ENCODE measurements at places on chromosomes 1 and 21. TPM values are rescaled to one million over a fixed set of nuclear protein-coding genes. Genes with fewer than 3 reads are reported as not detected.

MARCKSL1 gene
- total RNA-seq, result 44.5 TPM

BEST4 gene
- not detected for total RNA-seq

VASH2 gene
- 1.9 TPM for total RNA-seq

MAN1C1 gene
- total RNA-seq, result 19.7 TPM

CD53 gene
- total RNA-seq, result 171 TPM

GRCh38 chr1:153532181-153532580 lies 3.6 kb downstream of the S100A6 start:
- DNase-seq, result peak; percentile 6

DNA sequence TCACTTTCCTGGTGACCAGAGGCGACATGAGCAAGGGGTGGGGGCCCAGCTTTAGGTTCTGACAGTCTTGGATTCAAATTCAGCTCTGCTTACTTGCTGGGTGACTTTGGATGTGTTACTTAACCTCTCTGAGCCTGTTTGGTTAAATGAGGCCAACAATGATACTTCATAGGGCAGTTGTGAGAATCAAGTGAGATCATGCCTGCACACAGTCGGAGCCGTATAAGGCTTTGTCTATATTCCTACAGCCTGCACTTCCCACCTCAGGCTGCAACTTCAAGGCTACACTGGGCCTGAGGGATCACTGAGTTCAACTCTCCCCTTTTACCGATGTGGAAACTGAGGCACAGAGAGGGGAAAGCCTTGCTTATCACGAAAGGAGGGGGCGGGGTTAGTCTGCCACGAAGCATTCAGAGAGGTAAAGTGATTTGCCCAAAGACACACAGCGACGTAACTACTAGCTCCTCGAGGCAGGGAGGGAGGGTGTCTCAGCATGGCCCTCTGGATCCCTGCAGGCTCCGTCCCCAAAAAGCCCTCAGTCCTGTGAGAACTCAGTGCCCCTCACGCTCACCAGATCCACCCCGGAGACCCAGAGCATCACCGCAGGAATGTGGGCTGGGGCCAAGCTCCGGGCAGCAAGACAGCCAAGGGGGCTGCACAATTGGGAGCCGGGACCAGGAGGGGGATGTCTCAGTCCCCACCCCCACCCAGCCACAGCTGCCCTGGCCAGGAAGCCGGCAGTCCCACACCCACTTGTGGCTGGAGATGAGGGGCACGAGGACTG lies 25.0 kb downstream of the SDC3 start:
- no peak for DNase-seq

- DNase-seq, result no peak
Observed at GRCh38 chr1:193538680-193539079, 352.3 kb upstream of the B3GALT2 start.
